ENCODE measurements at places on chromosomes 11 and 22.

- peak; percentile 77 for DNase-seq
Observed at GRCh38 chr11:128884703-128885338, 6.3 kb upstream of the KCNJ5 start.

GRCh38 chr11:86608251-86608799 lies 64.1 kb downstream of the ME3 start:
- peak; percentile 64 for DNase-seq

DNA sequence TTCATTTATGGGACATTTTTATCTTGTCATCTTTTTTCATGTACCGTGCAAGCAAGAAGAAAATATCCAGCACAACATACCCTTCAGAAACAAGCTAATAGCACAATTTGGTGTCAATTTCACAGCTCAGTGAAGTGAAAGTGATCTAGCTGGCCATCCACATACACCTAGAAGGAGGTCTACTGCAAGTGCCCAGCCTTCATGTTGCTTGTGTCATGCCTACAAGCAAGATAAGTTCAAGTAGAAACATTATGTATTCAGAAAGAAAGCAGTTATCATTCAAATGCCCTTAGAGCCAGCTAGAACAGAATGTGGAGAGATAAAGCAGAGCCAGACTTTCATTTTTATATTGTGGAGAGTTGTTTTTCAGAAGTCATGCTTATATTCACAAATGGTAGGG lies 325.7 kb upstream of the PITPNB start:
- no peak for DNase-seq

GRCh38 chr11:123544631-123545375 lies 109.6 kb downstream of the SCN3B start:
- no peak for DNase-seq

GRCh38 chr22:34036931-34037330 lies 116.7 kb upstream of the LARGE1 start:
- DNase-seq: no peak

DNA sequence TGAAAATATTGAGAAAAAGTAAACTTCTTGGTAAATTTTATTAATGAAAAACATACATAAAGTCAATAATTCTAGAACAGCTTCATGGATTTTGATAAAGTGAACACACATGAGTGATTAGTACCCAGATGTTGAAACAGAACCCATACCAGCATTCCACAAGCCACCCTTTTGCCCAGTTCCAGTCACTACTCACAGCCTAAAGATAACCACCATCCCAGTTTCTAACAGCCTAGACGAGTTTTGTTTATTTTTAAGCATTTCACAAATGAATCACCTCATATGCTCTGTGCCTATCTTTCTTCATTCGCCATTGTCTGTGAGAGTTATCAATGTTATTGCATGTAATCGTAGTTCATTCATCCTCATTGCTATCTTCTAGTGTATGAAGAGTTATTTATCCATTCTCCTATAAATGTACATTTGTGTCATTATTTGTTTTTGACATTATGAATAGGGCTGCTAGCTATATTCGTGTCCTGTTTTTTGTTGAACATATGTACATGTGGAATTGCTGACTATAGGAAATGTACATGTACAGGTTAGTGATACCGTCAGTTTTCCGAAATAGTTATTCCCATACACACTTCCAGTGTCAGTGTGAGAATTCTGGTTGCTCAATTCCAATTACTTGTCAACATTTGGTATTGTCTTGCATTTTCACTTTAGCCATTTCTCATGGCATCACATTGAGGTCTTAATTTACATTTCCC lies 44.5 kb upstream of the TEAD1 start:
- no peak for DNase-seq

DNA sequence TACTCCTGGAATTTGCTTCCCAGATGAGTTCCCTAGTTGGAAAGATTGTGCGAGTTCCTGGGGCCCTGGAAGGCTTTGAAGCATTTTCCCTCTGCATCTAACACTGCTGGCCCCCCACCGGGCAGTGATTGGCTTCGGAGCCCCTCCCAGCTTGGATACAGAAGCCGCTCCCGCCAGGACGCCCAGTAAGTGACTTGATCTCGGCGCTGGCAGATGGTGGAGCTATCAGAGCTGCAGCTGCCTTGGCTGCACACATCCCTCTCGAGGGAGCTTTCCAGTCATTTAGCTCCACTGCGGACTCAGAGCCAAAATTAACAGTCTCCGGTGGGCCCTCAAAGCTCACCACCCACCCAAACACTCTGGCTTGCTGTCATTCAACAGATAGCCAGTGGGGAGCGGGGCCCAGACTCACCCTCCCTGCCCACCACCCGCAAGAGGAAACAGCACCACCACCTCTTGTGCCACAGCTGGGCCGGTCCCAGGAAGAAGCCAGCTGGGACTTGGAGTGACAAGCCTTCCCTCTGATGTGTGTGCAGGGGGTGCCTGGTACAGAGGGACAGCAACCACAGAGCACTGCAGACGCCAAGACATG lies 162.3 kb downstream of the TRIM29 start:
- DNase-seq: no peak

All from activated CD4-positive, alpha-beta T cell treated with anti-CD3 and anti-CD28 coated beads, Interleukin-2, amount 50 U/mL, for 16 hours (primary cell).